ENCODE measurements at places on chromosomes 3 and 15.

DNA sequence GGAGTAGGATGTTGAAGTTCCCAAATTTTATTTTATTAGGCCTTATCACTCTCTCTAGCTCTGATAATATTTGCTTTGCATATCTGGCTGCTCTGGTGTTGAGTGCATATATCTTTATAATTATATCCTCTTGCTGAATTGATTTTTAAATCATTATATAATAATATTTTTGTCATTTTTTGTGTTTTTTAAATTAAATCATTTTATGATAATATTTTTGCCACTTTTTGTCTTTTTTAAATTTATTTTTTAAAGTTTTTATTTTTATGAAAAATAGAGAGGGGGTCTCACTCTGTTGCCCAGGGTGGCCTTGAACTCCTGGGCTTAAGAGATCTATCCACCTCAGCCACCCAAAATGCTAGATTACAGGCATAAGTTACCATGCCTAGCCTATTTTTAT, 34.5 kb upstream of the OTOL1 start:
- no peak for DNase-seq

- no peak for DNase-seq
Measured at GRCh38 chr3:66693461-66694031, 192.7 kb upstream of the LRIG1 start.

GRCh38 chr3:132222868-132223538, 94.2 kb upstream of the ACP3 start:
- DNase-seq, result no peak

DNA sequence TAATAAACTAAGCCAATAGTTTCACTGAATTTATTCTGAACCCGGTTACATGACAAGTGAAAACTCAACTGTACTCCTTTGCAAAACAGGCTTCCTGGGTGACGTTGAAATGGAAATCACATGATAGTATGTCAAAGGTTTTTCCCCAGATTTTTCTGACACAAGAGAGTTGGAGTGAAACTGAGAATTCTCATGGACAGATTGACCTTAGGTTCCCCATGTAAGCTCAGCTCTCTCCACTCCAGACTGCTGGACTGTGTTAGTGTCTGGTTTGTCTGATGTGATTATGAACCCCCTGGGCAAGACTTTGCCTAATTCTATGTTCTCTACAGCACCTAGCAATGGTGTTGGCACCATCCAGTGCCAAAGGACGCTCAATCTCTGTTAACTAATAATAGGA, 219.7 kb upstream of the COL8A1 start:
- no peak for DNase-seq

DNA sequence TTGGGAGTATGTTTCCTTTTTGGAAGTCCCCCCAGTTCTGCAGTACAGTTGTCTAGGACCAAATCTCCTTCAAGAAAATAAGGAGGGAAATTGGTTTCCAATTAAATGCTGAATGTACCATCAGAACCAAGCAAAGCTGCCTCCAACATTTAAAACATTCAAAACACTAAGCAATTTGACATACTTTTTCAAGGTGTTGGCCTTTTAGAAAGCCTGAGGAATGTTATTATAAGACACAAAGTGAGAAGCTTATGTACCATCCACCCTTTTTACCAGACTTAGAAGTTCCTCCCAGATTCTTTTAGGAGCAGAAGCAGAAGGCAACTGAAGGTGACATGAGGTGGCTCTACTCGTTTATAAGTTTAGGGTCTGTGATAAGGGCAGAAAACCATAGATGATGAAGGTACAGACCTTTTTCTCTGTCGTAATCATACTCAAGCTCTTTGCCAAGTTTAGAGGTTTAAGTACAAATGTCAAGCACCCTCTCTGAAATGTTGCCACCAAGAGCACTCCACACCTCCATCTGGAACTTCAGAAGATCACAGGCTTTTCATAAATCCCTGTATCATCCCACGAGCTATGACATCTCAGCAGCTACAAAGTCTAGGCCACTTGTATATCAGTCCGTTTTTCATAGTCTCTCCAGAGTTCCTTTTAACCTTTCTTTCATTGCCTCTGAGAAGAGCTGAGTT, 282.5 kb upstream of the THBS1 start:
- no peak for DNase-seq

DNA sequence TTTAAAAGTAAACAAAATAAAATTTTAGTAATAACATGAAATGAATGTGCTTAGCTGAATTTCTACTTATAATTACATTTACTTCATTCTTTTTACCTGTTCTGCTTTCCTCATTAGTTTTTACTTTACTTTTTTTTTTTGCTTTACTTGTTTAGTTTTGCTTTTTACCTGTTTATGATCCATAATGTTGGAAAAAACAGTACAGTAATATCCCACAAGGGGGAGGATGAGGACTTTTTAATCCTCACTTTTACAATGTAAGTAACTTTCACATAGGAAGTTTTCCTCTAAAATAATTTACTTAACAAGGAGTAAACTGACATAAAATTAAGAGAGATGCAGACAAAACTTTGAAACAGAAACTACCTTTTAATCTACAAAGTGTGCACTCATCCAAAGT, 268.7 kb downstream of the TBC1D5 start:
- no peak for DNase-seq

DNA sequence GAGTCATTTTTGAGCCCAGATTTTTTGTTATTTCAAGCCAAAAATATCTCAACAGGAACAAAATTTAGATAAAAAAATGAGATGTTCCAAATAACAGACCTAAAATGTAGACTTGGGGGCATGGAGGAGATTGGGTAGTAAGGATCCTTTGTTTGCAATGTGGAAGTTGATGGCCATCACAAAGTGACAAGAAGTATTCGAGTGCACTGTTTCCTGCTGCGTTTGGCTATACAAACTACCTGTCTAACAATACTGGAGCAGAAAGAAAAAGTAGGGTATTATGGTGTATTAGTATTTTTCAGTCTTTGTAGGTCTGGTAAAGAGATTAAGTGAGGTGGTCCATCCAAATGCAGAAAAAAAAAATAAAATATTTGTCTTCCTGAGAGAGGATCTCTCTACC, 284.2 kb downstream of the C3orf38 start:
- DNase-seq, result no peak

GRCh38 chr3:14570089-14570488, 29.9 kb upstream of the GRIP2 start:
- no peak for DNase-seq

GRCh38 chr3:139803294-139803693, 125.5 kb upstream of the NMNAT3 start:
- DNase-seq, result no peak

GRCh38 chr15:94610069-94610468, 378.7 kb downstream of the MCTP2 start:
- no peak for DNase-seq

DNA sequence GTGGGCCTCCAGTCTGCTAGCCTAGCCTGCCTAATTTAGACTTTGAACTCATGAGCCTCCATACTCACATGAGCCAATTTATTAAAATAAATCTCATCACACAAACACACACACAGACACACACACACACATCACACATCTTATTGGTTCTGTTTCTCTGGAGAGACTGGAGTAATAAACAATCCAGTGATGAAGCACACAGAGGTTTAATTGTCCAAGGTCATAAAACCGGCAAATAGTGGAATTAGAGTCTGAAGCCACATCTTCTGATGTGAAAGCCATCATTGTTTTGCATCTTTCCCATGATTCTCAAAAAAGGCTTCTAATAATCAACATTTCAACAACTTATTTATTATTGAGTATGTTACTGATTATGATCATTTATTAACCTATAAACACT, 249.4 kb upstream of the KCNH8 start:
- DNase-seq, result no peak

- DNase-seq, result no peak
Measured at GRCh38 chr3:129543156-129543790, at the start of gene H1-8. H1-8 (plus strand) TSS chr3:129543175; CDS start chr3:129543219, 44 bp downstream.

- no peak for DNase-seq
Measured at GRCh38 chr3:47082519-47082918, 81.4 kb downstream of the SETD2 start.

GRCh38 chr15:73928241-73928579, 1.9 kb downstream of the LOXL1 start:
- DNase-seq, result no peak

- DNase-seq, result no peak
Measured at GRCh38 chr15:89419370-89419984, 76.9 kb downstream of the RHCG start.

DNA sequence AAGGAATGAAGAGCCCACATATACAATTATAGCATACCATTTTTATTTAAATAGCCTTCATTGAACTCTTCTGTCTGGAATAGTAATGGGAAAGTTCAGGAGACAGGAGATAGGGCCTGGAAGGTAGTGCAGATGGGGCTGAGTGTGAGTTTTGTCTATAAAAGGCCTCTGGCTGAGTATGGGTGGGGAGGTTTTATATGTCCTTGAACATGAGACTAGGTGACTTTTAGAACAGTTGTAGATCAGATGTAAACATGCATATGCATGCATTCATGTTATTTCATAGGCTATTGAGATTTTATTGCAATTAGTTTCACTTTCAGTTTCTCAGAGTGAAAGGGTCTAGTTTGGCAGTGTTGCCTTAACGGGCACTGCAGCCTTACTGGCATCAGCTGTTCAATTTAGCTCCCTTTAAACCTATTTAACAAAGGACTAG, 27.1 kb downstream of the CGGBP1 start:
- no peak for DNase-seq

GRCh38 chr15:85525755-85526154, 145.4 kb downstream of the AKAP13 start:
- DNase-seq, result no peak

- DNase-seq, result no peak
Measured at GRCh38 chr15:96207377-96208006, 123.0 kb upstream of the NR2F2 start.

DNA sequence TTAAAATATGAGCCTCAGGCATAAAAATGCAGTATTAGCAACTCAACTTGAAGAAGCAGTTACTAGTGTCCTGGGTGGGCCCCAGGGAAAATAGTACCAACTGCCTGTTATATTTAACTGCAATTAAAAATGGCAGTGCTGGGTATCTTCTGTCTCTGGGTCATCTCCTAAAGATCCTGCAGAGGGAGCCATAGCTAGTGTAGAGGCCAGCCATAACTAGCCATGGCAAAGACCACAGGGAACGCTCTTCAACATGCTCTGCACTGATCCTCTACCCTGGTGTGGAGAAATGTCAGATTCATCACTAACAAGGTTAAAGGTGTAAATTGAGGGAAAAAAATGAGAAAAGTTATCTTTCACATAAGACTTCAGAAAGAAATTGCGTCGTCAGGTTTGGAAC, 181.3 kb downstream of the SNRPN start:
- DNase-seq, result no peak

DNA sequence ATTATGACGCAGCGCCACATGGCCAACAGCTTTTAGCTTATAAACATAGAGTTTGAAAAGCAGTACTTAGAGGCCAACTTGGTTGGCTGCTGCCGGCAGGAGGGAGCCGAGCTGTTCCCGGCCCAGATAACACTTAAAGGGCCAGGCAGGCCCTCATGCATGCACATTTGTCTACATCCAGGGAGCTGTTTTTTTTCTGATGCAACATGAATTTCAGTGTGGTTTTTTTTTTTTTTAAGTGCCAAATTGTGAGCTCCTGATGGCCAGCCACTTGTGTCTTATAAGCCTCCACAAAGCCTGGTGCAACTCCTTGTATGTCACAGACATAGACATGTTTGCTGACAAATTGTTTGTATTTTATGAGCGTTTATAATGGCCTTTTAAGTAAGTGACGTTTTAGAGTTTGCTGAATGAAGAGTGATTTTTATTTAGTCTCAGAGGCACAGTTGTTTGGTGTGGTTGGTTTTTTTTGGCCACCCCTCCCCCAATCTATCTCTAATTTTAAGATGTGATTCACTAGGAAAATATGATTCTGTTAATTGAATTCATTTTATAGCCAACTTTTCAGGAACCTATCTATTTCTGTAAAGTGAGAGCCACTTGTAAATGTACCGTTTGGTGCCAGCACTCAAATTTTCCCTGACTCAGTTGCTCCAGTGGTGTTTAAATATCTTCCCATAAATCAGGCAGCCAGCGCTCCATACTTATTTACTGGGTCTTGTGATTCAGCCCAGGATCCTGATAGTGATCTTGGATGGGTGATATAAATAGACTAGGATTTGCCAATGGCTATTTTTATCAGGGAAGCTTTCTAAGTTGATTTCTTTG, 134.3 kb downstream of the VGLL4 start:
- no peak for DNase-seq

GRCh38 chr3:119620899-119621298, 23.2 kb downstream of the PLA1A start:
- no peak for DNase-seq

DNA sequence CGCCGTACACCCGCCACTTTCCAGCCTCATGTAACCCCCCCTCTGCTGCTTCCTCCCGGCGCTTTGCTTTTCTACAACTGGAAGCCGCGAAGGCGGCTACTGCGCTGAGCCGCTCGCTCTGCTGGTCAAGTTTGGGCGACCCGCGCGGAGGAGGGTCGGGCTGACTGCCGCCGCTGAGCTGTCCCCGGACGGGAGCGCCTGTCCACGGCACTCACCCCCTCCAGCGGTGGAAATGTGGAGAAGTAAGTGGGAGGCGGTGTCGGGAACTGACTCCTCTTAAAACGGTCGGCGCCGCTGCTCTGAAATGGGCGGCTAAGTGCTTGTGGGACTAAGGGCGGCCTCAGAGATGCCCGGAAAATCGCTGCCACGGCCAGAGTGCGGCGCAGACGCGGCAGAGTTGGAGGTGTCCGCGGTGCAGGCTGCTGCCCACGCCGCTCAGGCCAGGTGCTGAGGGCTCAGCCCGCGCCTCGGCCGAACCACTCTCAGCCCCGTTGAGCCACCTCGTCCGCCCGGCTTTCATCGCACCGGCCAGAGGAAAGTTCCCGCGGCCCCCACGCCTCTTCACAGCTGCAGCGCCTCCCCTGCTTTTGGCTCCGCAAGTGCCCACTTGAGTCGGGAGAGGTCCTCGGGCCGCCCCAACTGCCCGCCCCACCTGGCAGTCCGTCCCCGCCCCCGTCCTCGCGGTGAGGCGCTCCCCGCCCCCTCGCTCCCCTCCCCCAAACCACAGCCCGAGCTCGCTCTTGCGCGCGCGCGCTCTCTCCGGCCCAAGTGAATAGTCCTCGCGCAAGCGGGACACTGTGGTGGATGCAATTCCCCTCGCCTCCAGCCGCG, at the start of gene EPHA6:
TSS of gene EPHA6 (plus strand) at position 775 of the 831 bp plus-strand sequence.
- DNase-seq, result no peak

GRCh38 chr3:50211930-50212329, 6.9 kb downstream of the SLC38A3 start:
- DNase-seq, result no peak

GRCh38 chr15:82952158-82953081, at the start of gene HOMER2:
HOMER2 (minus strand) TSS chr15:82952720; CDS start chr15:82952535, 185 bp downstream.
- no peak for DNase-seq

- no peak for DNase-seq
Measured at GRCh38 chr15:59444980-59445545, 7.1 kb downstream of the FAM81A start.

Data from stimulated activated CD8-positive, alpha-beta memory T cell treated with anti-CD3 and anti-CD28 coated beads, Interleukin-4, amount 100 ng/mL, for 4 hours (primary cell).